AG08395 (cell line): ENCODE measurements at places on chromosomes 6 and 20.

GRCh38 chr6:38632490-38632889 lies 7.2 kb downstream of the BTBD9 start:
- DNase-seq = no peak

DNA sequence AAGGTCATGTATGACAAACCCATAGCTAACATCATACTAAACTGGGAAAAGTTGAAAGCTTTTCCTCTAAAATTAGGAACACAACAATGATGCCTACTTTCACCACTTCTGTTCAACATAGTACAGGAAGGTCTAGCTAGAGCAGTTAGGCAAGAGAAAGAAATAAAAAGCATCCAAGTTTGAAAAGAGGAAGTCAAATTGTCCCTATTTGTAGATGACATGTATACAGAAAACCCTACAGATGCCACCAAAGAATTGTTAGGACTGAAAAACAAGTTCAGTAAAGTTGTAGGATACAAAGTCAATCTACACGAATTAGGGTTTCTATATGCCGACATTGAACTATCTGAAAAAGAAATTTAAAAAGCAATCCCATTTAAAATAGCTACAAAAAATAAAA lies 89.4 kb upstream of the GLP1R start:
- no peak for DNase-seq

GRCh38 chr20:54161008-54161820 lies 12.6 kb downstream of the CYP24A1 start:
- DNase-seq = no peak

DNA sequence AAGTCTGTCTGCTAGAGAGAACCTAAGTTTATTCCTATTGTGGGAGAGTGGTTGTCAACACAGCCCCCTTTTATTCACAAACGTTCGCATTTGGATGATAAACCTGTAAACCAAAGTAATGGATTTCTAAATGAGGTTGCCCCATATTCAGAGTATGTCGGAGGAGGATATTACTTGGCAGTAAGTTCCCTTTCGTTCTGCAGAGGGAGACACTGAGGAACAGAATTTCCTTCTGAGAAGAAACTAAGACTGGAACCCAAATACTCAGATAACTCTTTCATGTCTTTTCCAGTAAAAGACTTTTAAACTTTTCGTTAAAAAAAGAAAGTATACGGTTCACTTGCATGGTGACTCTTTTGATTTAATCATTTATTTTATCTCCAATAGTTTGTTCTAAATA lies 754.6 kb upstream of the MMS22L start:
- no peak for DNase-seq

DNA sequence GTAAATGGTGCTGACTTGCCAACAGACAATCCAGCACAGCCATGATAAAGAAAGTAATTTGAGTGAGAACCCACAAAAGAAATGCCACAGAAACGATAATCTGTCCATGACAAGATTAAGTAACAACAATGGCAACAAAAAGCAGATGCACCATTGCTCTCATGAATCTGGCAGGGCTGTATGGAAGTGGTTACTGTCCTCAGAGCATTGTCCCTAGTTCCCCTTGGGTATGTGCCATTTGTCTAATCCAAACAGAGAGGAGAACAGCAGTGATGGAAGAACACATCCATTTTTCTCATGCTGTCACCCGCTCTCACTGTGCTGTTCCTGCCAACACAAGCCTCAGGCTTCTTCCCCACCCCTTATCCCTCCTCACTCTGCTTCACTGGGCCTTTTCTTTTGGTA lies 65.8 kb downstream of the REV3L start:
- peak; percentile 28 for DNase-seq

GRCh38 chr6:127117979-127118297 lies 533 bp upstream of the RSPO3 start:
- no peak for DNase-seq

GRCh38 chr20:63746751-63747315 lies 7.3 kb downstream of the SLC2A4RG start:
- DNase-seq = no peak

DNA sequence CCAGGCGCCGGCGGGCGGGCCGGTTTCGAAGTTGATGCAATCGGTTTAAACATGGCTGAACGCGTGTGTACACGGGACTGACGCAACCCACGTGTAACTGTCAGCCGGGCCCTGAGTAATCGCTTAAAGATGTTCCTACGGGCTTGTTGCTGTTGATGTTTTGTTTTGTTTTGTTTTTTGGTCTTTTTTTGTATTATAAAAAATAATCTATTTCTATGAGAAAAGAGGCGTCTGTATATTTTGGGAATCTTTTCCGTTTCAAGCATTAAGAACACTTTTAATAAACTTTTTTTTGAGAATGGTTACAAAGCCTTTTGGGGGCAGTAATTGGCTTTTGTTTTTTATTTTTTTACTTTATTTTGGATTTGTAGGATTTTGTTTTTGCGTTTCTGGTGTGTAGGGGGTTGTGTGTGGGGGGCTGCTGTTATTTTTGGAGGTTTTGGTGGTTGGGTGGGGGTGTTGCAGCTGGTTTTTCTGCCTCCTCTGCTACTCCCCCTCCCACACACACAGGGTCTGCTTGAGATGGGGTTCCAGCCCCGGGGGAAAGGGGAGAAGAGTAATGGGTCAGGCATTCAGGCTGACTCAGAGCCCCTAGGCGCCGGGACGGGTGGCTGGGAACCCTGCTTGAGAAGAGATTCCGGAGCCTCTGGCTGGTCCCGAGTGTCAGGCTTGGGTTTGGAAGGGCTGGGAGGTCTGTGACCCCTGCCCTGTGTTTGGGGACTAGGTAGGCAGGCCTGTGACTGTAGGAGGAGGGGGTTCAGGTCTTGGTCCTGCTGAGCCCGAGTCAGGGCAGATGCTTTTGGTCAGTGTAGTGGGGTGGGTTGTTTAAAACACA lies 2.0 kb downstream of the CEBPB start:
- DNase-seq = peak; percentile 81

DNA sequence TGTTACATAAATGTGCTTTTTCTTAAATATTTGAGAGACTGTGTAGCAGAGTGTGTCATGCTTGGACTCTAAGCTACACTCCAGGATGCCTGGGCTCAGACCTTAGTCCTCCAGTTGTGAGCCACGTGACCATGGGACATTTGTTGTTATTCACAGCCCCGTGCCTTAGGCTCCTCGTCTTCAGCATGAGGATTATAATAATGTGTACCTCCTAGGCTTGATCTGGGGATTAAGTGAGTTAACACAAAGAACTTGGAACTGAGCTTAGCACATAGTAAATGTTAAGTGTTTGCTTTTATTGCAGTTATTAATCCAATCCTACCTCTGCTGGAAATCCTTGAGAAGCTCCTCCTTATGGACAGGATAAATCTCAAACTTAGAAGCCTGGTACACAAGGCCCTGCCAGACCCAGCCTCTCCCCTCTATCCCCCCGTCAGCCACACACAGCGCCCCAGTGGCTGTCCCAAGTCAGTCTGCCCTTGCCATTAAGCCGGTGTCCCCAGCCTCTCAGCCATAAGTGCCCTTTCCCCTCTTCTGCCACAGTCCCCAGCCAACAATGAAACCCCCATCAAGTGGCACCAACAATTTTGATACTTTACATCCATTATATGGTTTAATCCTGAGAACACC lies 177.5 kb downstream of the TMEM242 start:
- DNase-seq = no peak

DNA sequence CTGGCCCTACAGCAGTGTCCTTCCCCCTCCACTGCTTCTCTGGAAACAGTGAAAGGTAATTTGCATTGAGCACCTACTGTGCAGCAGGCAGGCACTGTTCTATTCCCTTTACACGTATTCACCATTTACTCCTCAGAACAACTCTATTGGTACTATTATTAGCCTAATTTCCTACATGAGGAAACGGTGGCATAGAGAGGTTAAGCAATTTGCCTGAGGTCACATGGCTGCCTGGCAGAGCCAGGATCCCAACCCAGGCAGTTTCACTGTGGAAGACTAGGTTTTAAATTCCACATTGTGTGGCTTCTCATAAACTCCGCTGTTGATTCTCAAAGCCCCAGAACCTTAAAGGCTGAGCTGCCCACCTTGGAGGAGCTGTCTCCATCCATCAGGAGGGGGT lies 72.7 kb downstream of the CLIC5 start:
- no peak for DNase-seq

GRCh38 chr6:132063204-132063603 lies 112.0 kb upstream of the CCN2 start:
- no peak for DNase-seq

- no peak for DNase-seq
These were observed 15.6 kb downstream of the TP53RK start for GRCh38 chr20:46673394-46674252.

GRCh38 chr6:18016133-18016532 lies 28.7 kb upstream of the KIF13A start:
- no peak for DNase-seq

DNA sequence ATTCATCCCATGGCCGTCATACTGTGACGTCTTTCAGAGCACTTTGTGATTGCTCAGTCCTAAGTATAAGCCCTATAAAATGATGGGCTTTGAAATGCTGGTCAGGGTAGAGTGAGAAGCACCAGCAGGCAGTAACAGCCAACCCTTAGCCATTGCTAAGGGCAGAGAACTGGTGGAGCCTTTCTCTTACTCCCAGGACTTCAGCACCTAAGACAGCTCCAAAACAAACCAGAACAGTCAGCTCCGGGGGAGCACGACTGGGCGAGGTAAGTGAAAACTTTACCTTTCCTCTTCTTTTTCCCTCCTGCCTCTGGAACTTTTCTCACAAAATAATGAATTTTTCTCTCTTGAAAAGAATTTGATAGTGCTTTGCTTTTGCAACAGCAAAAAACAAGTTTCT lies at the start of gene VIP:
Gene VIP, plus strand, starts transcription at position 104 of the 400 bp plus-strand sequence. CDS start 1,381 bp downstream, outside the sequence.
- DNase-seq = peak; percentile 41

DNA sequence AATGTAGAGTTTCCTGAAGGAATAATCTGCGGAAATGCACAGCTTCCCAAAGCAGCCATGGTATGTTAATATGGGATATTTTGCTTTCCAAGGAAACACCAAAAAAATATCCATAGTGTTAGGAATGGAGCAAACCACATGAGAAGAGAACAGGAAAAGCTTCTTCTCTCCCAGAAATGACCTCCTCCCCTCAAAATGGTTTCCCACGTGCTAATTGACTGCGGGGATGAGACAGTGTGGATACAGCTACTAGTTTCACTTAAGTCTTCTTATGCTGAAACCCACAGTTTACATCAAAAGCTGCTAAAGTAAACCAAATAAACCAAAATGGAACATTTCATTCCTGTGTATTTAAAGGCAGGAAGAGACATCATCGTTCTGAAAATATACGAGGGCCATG lies 69.4 kb downstream of the FYN start:
- DNase-seq = no peak

GRCh38 chr6:74199215-74199915 lies 503.4 kb downstream of the CD109 start:
- no peak for DNase-seq

- DNase-seq = peak; percentile 87
These were observed at the start of gene LATS1 for GRCh38 chr6:149717588-149718458. TSS of gene LATS1 (minus strand) at chr6:149718101. CDS start at chr6:149702126, 15,975 bp downstream.

- DNase-seq = no peak
These were observed 15.1 kb upstream of the MPC1 start for GRCh38 chr6:166397849-166398248.

DNA sequence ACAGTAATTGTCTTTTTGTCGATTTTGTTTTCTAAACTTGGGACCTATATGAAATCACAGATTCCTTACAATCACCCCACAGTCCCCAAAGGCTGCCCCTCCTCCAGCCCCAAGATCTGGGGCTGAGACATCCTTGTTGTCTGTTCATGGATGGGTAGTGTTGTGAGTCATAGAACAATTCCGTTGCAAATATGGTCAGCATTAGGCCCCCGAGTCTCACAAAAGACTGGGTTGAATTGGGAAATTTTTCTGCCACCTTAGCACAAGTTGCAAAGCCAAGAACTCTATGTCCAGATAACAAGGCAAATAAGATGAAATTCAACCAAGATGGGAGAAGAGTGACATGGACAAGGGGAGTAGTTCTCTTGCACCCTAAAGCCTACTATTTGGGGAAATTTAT lies 10.5 kb upstream of the TAB2 start:
- no peak for DNase-seq

DNA sequence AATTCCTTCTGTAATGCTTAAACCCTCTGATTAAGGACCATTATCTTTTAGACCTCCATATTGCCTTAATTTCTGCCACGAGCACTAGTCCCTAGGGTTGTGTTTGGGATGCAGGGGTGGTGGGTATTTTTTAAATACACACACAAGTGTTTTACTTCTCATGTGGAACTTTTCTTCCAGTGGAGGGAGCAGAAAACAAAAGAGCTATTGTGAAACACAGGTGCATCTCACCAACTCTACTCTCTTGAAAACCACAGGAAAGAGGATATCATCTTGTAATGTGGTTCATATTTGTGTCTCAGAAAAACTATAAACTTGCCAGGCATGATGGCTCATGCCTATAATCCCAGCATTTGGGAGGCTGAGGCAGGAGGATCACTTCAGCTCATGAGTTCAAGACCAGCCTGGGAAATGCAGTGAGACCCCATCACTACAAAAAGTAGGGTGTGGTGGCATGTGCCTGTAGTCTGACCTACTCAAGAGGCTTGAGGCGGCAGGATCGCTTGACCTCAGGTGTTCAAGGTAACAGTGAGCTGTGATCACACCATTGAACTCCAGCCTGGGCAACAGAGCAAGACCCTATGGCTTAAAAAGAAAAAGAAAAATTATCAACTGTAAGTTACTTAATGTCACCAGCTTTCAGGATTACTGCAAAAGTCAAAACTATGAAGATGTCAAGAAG lies 37.3 kb downstream of the MRS2 start:
- DNase-seq = no peak

- peak; percentile 53 for DNase-seq
These were observed 131.7 kb downstream of the PLCB4 start for GRCh38 chr20:9200620-9201019.

GRCh38 chr6:5389086-5389745 lies 127.9 kb downstream of the FARS2 start:
- DNase-seq = no peak

DNA sequence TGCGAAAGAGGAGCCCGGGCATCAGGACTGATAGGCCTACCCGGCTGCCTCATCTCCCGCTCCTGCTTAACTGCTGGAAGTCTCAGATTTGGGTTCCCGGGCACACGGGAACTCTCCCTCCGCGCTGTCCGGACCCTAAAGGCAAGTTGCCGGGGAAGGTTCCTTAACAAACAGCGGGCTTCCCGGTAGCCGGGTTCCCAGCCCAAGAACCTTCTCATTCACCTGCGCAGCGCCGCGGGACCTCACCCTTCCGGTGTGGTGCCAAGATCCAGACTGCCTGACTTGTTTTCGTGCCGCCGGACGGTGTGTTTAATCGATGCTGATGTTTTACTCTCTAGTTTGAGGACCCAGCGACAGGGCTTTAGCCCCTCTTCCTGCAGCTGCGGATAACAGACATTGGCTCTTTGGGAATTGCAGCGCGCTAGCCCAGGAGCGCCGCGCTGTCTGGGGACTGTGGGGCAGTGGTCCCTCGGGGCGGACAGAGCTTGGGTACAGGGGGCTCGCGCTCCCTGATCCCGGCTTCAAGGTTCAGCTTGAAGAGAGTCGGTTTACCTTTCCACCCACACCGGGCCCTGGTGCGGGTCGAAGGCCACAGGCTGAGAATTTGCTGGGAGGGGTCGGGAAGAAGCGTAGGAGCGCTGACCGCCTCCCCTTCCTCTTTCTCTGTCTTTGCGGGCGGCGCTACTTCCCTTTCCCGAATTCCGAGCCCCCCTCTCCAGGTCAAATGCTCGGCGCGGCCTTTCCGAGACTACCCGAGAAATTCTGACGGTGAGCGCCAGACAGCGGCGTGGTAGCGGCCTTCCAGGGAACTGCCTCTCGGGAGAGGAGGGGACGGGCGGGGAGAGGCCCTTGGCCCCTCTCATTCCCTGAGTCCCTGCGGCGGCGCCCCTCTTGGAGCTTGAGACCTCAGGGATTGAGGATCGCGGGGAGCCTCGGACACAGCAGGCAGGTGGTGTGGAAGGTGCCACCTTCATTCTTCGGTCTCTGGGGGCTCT lies 17.2 kb downstream of the ABT1 start:
- no peak for DNase-seq

- DNase-seq = no peak
These were observed 49.6 kb upstream of the CD93 start for GRCh38 chr20:23135449-23136420.
